MG63 (cell line): ENCODE measurements at places on chromosomes 7 and 10. TPM values are rescaled to one million over a fixed set of nuclear protein-coding genes. Genes with fewer than 3 reads are reported as not detected.
A peak's percentile ranks its signal among the peaks of the same experiment; 100 is the strongest.

GRCh38 chr7:18289788-18290187 lies 205.8 kb upstream of the HDAC9 start:
- DNase-seq = no peak

GRCh38 chr10:131737543-131738395 lies 163.0 kb upstream of the PPP2R2D start:
- no peak for DNase-seq

- DNase-seq = no peak
These were observed 10.2 kb upstream of the CADPS2 start for GRCh38 chr7:122896509-122896908.

GRCh38 chr7:151188252-151188542 lies 1.1 kb upstream of the ASB10 start:
- no peak for DNase-seq

- DNase-seq = no peak
These were observed 417.9 kb upstream of the CNTNAP2 start for GRCh38 chr7:145698526-145699262.

DNA sequence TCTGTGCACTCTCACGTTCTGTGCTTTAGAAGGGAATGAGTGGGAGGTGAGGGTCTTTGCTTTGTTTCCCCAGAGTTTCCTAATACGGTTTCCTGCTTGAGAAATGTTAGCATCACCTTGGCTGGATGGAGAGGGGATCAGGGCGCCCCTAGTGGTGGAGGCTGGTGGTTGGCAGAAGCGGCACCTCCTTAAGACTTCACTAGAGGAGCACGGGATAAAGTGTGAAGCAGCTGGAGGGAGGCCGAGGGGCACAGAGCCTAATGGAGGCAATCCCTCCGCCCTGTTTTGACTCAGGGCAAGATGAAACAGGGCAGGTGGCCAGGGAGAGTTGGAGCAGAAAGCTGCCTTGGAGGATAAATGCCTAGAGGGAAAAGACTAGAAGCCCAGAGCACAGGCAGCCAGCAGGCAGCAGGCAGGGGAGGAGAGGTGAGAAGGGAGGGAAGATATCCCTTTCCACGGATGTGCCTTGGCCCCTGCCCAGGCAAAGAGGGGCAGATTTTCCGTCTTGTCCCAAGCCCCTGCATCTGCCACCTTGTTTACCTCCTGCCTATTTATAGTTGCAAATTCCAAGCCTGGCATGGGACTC lies 56.0 kb upstream of the BTRC start:
- peak; percentile 65 for DNase-seq

GRCh38 chr10:130230611-130231010 lies 94.4 kb downstream of the GLRX3 start:
- no peak for DNase-seq

- peak; percentile 53 for DNase-seq
These were observed 634 bp downstream of the HECW1 start for GRCh38 chr7:43112941-43113621.

The RNF32 gene
- total RNA-seq = 1.8 and 5.2 TPM in 2 replicates

The GATA3 gene
- total RNA-seq = not detected in 2 replicates

DNA sequence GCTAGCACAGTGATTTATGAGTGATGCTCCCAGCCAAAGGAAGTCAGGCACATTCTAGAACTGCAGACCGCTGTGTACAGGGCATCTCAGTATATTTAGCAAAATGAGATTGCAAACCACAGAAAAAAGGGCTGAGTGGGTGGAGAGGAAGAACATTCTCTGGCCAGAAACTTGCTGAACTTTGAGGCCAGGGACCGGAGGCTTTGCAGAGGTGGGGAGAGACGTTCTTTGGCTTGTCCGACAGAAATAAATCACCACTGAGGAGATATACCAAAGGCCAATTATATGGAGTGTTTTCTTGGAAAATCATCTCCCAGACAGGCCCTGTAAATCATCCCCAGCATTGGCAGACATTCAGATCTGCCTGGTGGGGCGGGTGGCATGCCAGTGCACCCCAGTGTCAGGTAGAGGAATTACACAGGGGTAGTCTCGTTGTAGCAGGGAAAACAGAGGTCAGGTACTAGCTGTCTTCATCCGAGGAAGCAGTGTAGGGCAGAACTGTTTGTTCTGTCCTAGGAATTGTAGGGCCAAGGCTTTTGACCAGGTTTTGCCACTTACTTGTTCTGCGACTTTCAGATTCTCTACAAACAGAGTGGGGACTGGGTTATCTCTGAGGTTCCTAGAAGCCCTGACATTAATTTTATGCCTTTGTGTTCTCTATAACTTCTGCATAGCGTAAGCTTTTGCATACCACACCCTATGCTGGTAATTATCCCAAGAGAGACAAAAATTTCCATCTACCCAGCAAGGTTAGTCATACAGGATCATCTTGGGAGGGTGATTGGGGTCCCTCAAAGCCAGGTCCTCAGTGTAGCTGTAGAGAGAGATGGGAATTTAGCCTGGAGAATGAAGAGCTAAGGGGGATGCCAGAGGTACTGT lies 655.6 kb downstream of the LRMDA start:
- peak; percentile 55 for DNase-seq

The PPP1R3A gene
- not detected in 2 replicates for total RNA-seq

GRCh38 chr7:36082216-36082615 lies 70.8 kb upstream of the EEPD1 start:
- no peak for DNase-seq

DNA sequence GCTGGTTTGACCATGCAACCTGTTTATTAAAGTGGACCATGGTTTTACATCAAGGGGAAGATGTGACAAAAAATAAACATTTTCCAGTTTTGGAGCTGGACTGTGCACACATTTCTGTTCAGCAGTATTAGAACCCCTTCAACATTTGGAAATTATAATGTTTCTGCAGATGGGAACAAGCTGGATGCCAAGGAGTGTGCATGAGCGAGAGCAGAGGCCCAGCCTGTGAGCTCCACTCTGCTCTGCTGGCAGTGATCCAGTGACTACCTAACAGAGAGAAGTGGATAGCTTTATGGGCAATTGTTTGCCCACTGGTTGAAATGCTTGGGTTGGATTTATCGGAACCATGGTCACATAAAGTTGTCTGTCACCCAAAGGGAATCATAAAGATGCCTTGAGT lies 456.7 kb downstream of the NRG3 start:
- DNase-seq = no peak

DNA sequence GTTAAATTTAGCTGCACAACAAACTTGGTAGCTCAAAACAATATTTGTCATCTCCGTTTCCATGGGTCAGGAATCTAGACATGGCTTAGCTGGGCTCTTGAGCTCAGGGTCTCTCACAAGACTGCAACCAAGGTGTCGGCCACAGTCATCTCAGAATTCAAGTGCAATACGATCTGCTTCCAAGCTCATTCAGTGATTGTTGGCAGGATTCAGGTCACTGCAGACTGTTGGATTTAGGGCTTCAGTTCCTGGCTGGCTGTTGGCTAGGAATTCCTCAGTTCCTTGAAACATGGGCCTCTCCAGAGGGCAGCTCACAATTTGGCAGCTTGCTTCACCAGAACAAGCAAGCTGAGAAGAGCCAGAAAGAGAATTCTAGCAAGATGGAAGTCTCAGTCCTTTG lies 17.5 kb upstream of the CHST3 start:
- DNase-seq = no peak
